Activated T-helper 17 cell treated with anti-CD3 and anti-CD28 coated beads, Interleukin-2, amount 50 U/mL, for 72 hours (primary cell): ENCODE measurements at places on chromosomes 7 and 10.

DNA sequence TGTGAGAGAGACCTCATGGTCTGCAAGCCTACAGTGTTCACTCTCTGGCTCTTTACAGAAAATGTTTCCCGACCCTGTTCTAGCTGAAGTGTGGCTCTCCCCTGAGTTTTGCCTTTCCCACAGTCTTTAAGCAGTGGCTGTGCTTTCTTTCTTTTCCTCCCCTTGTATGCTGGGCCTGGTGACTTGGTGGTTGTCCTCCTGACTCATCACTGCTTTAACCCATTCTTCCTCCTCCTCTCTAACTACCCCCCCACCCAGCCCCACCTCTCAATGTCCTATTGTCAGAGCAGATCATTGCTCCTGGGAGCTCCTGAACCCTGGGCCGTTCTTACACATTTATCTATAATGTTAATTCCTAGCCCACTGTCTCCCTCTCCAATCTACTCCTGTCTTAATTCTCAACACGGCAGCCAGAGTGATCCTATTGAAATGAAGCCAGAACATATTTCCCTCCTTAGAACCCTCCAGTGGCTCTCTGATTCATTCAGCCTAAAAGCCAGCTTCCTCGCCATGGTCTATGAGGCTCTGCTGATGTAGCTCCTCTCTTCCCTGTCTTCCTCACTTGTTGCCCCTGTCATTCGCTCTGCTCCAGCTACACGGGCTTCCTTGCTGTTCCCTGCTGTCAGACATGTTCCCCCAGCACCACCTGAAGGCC is 55.0 kb downstream of the DENND11 start:
- ATAC-seq: no peak

DNA sequence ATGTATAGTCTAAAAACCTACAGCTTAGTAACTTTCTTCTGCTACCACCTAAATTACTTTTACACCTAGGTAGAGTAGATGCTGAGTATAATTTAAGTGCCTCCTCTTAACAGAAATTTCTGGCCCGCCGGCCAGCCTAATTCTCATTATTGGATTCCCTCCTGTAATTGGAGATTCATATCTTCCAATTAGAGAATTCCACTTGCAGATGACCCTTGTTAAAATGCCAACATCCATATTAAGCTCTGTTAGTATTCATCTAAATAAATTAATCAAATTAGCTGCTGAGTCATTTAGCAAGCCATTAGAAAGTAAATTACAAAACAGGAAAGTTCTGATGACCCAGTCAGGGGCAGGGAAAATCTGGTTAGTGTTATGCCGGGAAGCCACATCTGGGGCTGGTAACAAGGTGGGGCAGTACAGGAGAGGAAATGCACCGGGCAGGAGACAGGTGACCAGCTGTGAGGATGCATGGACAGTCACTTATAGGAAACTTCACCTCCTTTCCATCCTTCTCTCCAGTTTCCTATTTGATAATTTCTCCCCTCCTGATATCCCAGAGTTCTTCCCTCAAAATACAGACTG is 82.8 kb downstream of the ORC5 start:
- ATAC-seq: no peak

- ATAC-seq: no peak
Measured at GRCh38 chr7:135856356-135857144, 107.9 kb upstream of the FAM180A start.

DNA sequence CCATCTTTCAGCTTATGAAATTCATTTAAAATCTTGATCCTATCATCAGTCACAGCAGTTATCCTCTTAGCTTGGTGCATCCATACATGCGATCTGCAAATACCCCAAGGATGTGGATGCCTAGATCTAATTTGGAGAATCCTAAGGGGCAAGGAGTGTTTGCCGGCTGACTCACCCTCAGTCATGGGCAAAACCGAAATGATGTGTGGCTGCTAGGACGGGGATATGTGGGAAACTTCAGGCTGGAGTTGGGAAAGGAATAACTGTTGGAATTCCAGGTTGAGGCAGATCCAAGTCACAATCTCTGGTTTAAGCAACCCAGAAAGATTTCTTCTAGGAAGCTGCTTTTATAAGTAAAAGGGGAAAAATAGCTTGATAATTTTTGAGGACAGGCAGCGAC is 19.7 kb upstream of the GOT1 start:
- no peak for ATAC-seq

- ATAC-seq: no peak
Measured at GRCh38 chr10:130547368-130547767, 411.2 kb downstream of the GLRX3 start.

DNA sequence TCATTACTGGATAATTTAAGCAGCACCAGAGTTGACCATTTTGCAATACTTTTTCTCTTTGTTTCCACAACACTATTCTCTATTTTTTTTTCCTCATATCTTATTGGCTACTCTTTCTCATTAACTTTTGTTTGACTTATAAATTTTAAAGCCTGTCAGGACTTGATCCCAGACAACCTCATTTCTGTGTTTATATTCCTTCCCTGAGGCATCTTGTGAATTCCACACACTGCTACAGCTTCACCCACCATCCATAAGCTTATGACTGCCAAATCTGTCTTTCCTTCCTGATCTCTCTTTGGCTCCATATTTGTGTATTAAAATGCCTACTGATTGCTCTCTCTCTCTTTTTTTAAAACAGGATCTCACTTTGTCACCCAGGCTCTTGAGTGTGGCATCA is 124.6 kb upstream of the MBL2 start:
- ATAC-seq: no peak

DNA sequence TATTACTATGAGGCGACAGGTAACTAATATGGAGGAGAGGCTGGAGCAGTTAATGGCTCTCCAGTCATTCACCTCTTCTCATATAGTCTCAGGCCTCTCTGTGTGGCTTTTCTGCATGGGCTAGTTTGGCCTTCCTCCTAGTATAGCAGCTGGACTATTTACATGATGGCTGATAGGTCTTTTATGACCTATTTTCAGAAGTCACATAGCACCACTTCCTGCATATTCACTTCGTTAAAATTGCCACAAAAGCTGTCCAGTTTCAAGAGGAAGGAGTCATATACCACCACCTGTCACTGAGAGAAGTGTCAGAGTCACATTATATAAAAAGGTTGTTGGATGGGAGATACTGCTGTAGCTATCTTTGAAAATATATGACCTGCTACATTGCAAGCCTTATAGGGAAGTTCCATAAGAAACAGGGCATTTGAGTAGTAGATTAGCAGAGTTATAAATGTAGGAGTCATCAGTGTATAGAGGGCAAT is 8.0 kb upstream of the DMTF1 start:
- peak; percentile 93 for ATAC-seq

DNA sequence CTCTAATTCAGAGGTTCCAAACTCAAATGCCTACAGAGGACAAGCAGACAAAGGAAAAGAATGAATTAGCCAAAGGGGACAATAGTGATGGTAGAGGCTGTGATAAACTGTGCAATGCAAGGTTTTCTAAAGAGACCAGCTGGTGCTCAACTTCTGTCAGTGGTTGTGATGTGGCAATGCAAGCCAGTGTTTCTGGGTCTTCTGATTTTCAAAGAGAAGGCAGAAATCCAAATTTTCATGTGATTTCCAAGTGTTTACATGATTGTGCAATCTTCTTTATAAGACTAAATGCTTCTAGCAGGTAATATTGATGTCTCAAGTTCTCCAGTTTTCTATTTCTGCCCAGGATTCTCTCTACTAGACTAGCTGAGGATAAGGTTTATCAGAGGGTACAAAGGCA is 135.9 kb downstream of the PCDH15 start:
- ATAC-seq: no peak

GRCh38 chr10:69578508-69578991 is 5.3 kb upstream of the NEUROG3 start:
- no peak for ATAC-seq

DNA sequence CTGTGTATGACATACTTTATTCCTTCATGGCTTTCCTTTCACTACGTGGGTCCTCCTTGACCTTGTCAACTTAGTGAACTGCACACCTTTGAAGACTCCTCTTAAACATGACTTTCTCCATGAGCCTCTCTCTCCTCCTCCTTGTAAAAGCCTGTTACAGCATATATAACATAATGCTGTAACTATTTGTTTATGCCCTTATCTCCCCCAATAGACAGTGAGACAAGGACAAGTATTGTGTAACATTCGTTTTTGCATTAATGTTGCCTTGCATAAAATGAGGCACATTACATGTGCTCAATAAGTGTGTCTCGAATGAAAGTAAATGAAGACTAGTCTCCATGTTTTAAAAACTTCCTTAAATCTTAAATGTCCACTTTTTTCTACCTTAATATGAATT is 4.3 kb upstream of the LAMB1 start:
- no peak for ATAC-seq

GRCh38 chr7:45157286-45157652 is 322 bp upstream of the RAMP3 start:
- ATAC-seq: no peak

DNA sequence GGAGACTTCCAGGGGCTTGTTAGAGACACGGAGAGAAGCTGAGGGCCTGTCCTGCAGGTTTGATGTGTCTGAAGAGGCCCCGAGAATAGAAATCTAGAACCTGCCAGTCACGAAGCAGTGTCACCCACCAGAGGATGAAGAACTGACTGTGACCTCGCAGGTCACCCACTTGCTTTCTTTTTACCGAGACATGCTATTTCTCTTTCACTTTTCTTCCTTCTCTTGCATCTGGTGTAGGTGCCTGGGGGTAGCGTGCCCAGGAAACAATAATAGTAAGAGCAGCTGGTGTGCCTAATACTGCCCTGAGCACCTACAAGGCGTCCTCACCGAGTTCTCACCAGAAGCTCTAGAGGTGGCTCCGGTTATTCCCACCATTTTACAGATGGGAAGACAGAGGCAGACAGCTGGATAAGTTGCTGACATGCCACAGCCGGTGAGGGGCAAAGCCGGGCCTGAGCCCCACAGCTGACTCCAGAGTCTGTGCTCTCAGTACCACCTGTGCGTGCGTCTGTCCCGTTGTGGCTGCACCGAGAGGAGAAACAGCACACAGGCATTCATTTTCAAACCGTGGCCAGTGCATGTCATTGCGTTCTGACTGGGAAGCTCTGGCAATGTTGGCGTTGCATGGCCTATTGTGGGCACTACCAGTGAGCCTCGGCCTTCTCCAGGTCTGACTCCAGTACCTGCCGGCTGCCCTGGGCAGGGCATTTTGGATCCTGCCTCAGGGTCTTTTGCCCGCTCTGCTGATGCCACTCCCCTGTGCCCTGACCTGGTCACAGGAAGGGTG is 7.8 kb downstream of the CHST3 start:
- no peak for ATAC-seq

DNA sequence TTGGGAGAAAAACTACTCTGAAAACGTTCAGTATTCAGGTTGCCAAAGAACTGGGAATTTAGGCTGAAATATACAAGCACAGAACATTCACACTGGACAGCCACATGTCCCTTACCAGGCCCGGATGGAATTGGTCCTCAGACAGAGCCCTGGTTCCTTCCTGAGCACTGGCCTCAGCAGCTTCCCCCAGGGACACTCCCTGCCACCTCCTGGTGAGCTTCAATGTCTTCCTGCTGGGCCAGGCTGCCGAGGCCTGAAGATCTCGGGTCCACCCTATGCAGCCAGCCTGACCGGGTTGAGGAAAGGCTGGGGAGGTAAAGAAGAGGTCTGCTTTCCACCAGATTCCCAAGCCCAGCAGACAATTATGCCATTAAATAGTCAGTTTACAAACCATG is 24.8 kb downstream of the LEP start:
- no peak for ATAC-seq

GRCh38 chr10:131979821-131980270 is 1.9 kb downstream of the BNIP3 start:
- ATAC-seq: no peak

GRCh38 chr10:5971886-5972285 is 5.5 kb downstream of the IL15RA start:
- ATAC-seq: no peak

DNA sequence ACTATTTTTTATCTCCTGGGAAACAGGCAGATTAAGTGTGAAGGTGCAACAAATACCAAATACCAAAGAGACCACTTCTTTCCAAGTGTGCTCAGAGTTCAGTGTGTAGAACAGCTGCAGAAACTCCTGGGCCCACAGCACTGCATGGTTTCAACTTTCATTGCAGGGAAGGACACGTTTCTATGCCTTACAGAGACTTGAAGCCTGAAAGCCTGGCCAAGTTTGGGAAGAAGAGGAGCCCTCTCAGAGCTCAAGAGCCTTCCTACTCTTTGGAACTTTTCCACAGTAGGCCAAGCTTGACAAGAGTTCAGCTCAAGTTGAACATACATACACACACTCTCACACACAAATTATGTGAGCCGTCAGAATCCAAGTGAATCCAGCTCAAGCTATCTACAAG is 2.5 kb downstream of the HOXA4 start:
- ATAC-seq: no peak

- ATAC-seq: no peak
Measured at GRCh38 chr10:9515922-9516321, 1461.4 kb downstream of the GATA3 start.

DNA sequence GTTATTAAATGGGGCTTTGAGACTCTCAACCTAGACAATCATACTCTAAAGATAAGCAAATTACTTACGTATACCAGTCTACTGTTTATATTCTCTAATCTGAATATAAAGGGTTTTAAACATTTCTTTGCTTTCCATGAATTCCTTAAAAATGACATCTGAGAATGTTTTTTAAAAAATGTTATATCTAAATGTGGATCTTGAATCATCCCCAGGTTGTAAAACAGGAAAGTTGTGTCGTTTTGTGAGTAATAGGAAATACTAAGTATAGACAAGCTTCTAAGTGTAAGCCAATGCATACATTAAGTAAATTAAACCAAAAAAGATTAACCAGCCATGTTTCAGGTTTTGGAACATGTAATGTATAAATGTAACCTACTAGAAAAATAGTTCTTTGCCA is 26.8 kb downstream of the ADD3 start:
- ATAC-seq: no peak

DNA sequence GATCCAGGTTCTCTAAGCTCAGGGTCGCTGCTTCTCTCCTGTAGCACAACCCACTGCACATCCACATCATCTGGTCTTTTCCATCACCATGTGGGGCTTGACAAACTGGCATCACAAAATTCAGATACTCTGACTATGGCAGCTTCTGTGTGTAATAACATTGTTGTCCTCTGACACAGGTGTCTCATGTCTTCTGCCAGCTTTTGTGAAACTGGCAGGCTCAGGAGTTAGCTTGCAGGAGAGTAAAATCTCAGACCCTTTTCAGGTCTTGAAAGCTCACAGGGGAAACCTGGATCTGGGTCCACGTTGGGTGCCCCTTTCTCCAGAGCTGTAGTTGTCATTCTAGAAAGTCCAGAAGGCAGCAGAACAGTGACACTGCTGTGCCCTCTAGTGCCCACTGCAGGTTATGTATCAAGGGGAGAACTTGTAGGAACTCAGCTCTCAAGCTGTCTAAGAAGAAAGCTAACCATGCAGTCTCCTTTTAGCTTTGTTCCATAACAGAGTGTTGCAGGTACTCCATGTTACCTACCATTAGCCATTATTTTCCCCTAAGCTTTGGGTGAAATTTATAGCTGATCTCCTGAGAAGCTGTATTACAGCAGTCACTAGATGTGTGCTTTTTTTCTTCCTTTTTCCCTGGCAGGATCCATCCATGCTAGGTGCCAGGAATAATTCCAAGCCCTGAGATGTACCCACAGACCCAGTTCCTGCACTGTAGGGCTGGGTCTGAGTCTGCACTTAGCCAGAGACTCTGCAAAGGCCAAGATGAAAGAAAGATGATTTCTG is 102.7 kb downstream of the ZNF248 start:
- no peak for ATAC-seq

- no peak for ATAC-seq
Measured at GRCh38 chr10:86480571-86480970, 41.0 kb downstream of the WAPL start.

- ATAC-seq: no peak
Measured at GRCh38 chr10:66719483-66719882, 206.4 kb upstream of the LRRTM3 start.

GRCh38 chr7:285731-286130 is 4.2 kb upstream of the FOXL3 start:
- no peak for ATAC-seq
